ENCODE measurements at places on chromosomes 13 and 19.

- DNase-seq = no peak
These were observed 147.5 kb downstream of the DIAPH3 start for GRCh38 chr13:60016229-60016628.

DNA sequence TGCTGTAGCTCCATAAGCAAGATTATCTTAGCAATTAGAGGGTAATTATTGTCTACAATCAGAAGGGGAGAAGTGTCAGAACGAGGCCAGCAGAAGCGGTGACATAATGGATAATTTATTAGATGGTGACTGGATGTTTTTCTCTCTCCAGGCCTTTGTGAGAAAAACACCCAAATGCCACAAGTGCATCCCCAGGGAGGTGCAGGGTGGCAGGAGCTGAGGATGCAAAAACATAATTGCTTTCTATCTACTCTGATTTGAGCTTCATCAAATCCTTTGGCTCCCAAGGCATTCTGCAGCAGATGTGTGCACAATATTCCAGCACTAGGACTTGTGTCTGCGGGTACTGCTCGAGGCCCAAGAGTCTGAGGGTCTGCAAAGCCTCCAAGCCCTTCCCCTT lies 220.1 kb upstream of the SERP2 start:
- DNase-seq = no peak

GRCh38 chr13:80239571-80240255 lies 101.2 kb downstream of the SPRY2 start:
- DNase-seq = no peak

DNA sequence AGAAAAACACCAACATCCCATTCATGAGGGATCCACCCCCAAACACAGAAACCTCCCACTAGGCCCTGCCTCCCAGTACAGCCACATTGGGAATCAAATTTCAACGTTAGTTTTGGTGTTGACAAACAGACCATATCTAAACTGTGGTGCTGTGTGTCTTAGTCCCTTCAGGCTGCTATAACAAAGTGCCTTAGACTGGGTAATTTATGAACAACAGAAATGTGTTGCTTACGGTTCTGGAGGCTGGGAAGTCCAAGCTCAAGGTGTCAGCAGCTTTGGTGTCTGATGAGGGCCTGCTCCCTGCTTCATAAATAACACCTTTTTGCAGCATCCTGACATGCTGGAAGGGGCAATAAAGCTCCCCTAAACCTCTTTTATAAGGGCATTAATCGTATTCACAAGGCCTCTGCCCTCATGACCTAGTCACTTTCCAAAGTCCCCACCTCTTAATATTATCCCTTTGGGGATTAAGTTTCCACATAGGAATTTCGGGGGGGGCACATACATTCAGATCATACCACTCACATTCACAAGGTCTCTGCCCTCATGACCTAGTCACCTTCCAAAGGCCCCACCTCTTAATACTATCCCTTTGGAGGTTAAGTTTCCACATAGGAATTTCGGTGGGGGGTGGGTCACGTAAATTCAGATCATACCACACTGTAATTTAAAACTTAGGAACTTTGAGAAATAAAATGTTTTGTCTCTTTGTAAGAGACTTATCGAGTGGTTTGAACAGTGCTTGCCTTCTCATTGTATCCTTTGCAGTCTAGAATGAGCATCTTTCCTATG lies 27.5 kb downstream of the ZNF507 start:
- DNase-seq = no peak

DNA sequence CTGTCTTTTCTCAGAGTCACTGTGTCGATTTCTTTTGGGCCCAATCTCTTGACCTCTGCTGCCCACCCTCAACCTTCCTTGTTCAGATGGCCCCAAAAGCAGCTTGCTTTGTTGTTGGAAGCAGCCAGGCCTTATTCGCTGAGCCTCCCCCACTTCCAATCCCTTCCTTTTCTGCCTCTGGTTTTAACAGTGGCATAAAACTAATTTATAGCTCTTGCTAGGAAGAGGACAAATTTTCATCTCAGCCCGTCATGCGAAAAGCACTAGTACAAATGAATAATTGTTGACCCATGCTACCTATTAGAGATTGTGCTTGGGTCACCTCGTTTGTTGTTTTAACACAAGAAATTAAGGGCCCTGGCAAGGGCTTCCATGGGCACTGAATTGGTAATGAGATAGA lies 51.1 kb downstream of the SIAH3 start:
- no peak for DNase-seq

DNA sequence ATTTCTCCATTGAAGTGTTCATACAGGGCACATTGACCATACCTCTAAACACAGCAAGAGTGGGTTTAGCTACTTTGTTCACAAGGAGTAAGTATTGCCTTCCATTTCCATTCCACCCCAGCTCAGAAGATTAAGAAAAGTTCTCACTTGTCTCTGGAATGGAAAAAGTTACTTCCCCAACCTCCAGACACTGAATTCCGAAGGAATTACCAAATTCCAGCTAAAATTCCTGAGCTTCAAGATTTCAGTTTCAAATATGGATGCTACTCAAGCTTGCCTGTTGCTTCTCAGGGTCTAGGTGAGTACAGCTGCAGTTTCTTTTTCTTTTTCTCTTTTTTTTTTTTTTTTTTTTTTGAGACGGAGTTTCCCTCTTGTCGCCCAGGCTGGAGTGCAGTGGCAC lies 33.6 kb downstream of the TEX26 start:
- no peak for DNase-seq

GRCh38 chr13:36880961-36881360 lies 39.1 kb downstream of the SMAD9 start:
- DNase-seq = no peak

DNA sequence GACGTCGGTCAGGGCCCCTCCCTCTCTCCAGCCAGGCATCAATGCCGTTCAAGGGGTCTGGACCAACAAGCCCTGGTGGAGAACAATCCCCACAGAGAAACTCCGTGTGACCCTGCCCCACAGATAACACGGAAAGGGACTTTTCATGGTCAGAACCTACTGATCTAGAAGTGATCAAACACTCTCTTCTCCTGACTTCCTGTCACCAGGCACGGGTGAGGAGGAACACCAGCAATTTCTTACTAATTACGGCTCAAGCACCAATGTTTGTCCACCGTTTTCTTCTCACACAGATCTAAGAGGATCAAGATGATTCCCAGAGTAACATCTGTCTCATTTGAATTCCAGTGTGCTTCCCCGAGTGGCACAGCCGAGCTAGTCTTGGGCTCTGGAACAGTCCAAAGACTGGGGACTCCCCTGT lies 11.8 kb downstream of the RASA3 start:
- no peak for DNase-seq

DNA sequence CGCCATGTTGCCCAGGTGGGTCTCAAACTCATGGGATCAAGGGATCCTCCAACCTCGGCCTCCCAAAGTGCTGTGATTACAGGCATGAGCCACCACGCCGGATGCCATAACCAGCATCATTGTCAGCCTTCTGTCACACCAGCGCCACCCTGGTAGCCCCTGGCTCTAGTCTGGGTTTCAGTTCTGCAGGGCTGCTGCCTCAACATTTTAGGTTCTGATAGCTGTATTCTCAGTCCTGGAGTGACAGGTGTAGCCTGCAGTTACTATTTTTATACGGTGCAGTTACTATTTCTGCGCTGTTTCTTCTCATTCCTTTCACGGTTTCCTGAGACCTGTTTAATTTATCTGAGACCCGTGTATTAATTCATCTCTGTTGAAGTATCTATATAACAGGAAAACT lies 57.1 kb downstream of the TRPM4 start:
- no peak for DNase-seq

- DNase-seq = no peak
These were observed 106.1 kb downstream of the DHRS12 start for GRCh38 chr13:51697855-51698254.

- DNase-seq = no peak
These were observed 837.0 kb downstream of the SLITRK6 start for GRCh38 chr13:84962141-84962750.

GRCh38 chr19:11047866-11048265 lies 41.4 kb upstream of the LDLR start:
- no peak for DNase-seq

DNA sequence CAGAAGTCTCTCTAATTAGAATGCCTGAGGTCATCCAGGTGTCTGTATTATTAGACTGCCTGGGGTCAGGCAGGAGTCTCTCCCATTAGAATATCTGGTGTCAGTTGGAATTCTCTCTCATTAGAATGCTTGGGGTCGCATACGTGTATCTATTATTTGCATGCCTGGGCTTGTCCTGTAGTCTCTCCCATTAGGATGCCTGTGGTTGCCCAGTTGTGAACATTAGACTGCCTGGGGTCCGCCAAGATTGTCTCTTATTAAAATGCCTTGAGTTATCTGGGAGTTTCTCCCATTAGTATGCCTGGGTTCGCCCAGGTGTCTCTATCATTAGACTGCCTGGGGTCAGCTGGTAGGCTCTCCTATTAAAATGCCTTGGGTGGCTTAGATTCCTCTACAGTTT lies 1494.7 kb downstream of the UQCRFS1 start:
- DNase-seq = no peak
